ENCODE measurements at places on chromosomes 12 and 14.

- no peak for DNase-seq
Observed at GRCh38 chr12:130800312-130800711, 38.7 kb downstream of the STX2 start.

GRCh38 chr14:105999361-106000028, 473.1 kb downstream of the TMEM121 start:
- DNase-seq, result peak; percentile 76

- no peak for DNase-seq
Observed at GRCh38 chr14:91113829-91114078, at the start of gene DGLUCY. TSS of gene DGLUCY (plus strand) at chr14:91114073. CDS start at chr14:91160295, 46,222 bp downstream.

- DNase-seq, result no peak
Observed at GRCh38 chr14:104676130-104676693, 13.2 kb upstream of the INF2 start.

GRCh38 chr14:87813686-87814085, 179.3 kb downstream of the GALC start:
- DNase-seq, result no peak

DNA sequence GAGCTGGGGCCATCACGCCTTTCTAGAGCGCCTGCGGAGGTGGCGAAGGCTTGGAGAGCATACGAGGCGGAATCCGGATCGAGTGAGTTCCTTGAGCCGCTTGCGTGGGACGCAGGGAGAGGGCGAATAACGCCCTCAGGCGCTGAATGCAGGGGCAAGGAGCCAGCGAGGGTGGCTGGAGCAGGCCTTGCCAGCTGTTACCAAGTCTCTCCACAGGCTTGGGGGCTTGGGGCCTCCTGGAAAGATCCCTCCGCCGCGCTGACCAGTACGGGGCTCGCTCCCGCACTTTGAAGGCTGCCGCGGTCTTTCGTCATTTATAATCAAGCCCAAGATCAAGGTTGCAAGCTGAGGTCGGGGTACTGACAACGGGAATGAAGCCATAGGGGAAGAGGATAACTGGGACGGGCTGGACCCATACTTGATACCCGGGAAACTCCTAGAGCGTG, 1.2 kb downstream of the FLRT2 start:
- DNase-seq, result no peak

- no peak for DNase-seq
Observed at GRCh38 chr12:54272214-54272613, 7.7 kb downstream of the CBX5 start.

DNA sequence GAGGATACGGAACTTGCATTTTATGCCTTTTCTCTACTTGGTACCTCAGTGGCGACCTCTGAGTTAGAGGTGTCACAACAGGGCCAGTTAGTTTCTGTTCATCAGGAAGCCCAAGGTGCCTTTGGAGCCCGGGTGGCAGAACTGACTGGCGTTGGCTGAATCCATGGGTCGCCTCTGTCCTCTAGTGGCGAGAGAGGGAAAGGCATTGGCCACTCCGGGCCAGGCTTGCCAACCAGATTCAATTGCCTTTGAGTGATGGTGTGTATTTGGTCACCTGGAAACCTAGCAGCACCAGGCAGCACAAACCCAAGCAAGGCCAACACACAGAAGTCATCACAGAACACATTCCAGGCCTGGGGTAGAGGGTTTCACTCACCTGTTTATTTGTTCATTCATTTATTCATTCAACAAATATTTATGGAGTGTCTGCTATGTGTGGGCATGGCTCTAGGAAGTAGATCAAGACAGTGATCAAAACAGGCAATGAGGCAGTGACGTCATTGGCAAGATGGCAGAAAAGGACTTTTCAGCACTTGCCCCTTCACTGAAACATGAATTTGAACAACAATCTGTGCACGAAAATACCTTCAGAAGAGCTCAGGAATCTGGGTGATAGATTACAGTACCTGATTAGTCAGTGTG, 40.5 kb upstream of the KCNA5 start:
- no peak for DNase-seq

- no peak for DNase-seq
Observed at GRCh38 chr12:119674560-119674959, 6.6 kb downstream of the PRKAB1 start.

DNA sequence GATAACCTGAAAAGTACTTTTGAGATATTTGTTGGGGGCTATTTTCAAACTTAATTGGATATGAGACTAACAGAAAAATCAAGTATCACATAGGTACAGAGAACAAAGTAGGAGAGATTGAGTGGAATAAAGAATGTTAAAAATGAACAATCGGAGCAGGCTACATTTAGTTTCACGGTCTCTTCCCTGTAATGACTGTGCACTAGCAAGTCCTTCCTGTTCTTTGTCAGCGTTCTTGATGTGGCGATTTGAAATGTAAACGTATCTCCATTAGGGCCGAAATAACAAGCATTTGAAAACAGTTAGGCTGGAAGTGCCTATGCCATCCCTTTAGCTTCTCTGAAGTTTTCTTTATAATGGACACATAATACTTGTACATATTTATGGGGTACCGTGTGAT, 31.0 kb downstream of the SLC25A29 start:
- DNase-seq, result no peak

- DNase-seq, result no peak
Observed at GRCh38 chr12:109605016-109605415, 31.4 kb downstream of the MVK start.

DNA sequence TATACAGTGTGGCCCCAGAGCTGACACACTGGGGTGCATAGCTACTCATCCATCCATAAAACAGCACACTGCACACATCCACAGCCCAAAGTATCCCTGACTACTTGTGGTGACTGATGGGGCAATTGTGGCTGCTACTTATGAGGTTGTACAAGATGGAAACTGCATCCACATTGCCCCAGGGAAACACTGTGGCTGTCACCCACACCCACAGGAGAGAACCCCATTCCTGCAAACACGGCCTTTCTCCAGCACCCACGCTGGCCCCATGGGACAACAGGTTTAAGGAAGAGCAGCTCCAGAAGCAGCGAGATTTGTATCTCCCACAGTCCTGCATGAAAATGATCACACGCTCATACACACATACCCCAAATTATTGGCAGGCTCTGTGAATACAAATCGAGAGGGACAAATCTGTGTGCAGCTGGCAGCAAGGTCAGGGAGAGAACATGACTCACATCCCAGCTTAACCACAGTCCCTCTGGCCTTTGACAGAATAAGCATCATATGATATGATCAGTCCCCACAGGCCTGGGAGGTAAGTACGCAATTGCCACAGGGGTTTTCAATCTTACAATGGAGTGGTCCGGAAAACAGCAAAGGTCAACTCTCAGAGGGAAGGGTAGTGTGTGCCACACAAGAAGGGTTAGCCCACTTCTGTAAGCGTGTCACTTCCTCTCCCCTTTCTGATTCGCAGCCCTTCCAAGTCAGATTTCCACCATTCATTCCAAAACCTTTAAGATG, 61.9 kb downstream of the ESR2 start:
- DNase-seq, result no peak

- no peak for DNase-seq
Observed at GRCh38 chr12:57254506-57255280, 3.7 kb upstream of the STAC3 start.

DNA sequence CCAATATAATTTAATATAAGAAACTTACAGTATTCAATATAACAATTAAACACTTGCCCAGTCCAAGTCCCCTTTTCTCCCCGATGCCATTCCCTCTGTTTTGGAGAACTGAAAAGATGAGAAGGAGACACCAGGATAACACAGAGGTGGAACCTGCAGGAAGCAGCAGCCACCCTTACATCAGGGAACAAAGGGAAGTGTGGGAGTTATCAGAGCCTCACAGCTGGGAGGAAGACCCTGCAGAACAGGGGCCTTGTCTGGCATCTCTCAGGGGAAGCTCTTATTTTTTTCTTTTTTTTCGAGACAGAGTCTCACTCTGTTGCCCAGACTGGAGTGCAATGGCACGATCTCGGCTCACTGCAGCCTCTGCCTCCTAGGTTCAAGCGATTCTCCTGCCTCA, 52.6 kb downstream of the CALM1 start:
- DNase-seq, result no peak

GRCh38 chr14:63852817-63853731, at the start of gene SYNE2:
TSS of gene SYNE2 (plus strand) at chr14:63853004. CDS start at chr14:63909149, 56,145 bp downstream.
- DNase-seq, result peak; percentile 61

DNA sequence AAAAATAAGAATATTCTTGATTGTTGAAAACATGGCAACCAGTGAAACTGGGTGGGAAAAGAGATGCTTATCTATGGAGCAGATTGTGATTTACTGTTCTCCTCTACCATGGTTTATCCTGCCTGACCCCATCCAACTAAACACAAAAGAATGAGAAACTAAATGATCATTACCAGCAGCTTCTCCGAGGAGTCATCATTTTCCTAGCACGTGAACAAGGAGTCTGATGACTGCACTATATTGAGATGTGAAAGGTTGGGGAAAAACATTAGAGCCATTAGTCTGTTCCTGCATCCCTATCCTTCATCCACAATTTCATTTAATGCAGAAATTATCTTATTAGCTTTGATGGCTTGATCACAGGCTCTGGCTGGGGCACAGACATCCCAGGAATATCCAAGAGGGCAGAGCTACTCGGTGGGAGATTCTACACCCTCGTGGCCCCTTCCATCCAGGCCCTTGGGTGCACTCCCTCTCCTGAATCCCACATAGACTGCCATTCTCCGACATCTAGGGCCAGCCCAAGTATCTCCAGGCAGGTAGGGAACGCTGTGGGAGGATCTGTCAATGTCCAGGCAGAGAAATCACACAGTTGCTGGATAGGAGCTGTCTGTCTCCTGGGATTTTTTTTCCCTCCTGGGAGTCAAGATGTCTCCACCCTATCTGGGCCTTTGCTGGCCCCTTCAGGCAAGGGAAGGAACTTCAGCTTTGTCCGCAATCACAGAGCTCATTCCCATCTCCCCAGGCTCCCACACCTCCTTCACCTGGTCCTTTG, 43.3 kb upstream of the DHRS4 start:
- DNase-seq, result no peak

Data from activated T-helper 1 cell treated with anti-CD3 and anti-CD28 coated beads, Interleukin-2, amount 50 U/mL, for 16 hours (primary cell).